Stimulated activated CD8-positive, alpha-beta memory T cell treated with anti-CD3 and anti-CD28 coated beads, Interleukin-4, amount 100 ng/mL, for 24 hours (primary cell): ENCODE measurements at places on chromosomes 16 and 17.

DNA sequence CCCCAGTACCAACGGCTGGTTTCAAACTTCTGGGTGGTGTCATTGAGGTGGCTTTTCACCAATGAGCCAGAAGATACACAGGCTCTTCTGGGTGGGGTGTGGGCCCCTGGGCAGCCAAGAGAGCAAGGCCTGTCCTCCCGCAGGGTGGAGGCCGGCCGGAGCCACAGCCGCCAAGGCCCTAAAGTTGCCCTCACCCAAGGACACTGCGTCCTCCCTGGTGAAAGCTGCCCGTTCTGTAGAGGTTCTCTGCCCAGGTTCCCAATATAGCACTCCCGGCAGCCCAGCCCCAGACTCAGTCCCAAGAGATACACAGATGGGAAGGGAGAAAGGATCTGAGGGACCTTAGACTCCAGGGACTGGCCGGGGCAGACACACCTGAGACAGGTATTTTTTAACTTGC is 10.7 kb upstream of the CACNG1 start:
- no peak for DNase-seq

DNA sequence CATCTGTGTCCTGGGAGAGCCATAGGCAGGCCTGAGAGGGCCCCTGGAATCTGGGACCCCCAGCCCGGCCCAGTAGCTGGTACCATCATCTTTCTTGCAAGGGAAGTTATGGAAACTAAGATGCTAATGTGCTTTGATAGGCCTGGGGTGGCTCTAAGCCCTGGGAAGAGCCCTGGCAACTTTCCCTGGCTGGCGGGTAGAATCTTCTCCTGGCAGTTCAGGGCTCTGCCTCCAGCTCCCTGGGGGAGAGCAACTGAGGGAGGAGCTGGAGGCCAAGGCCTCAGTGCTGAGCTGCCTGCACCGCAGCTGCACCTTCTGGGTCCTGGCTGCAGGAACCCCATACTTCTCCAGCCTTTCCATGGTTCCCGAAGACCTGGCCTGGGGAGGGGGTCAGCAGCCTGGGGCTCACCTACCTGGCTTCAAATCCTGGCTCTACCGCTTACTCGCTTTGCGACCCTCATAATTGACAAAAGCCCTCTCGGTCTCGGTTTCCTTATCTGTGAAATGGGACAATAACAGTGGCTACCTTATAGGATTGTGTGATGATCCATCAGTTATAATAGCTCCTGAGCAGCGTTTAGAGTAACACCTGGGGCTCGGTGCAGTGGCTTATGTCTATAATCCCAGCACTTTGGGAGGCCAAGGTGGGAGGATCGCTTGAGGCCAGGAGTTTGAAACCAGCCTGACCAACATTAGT is 333.7 kb downstream of the SEC14L1 start:
- DNase-seq, result no peak

DNA sequence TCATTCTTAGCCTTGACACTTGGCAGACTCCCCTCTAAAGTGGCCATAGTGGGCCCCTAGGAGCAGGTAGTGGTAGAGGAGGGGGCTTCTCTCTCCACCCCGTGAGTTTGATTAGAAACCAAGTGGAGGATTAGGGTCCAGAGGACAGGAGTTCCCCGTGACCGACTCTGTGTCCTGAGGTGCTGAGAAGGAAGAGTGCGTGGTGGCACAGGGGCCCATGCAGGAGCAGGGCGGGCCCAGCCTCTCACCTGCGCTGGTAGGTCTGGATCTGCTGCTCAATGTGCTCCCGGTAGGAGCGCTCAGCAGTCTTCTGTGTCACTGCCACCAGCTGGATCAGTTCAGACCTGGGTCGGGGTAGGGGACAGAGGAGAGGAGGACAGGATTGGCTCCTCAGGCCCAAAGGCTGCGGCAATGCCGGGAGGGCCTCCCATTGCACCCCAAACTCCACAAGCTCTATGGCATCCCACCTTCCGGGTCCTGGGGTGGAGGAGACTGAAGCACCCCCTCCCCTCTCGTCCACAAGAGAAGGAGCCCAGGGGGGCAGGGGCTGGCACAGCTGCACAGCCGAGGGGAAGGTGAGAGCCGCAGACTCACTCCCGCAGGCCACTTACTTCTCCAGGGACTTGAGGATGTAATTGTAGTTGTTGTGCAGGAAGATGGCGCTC is 6.2 kb downstream of the ZACN start:
- DNase-seq, result no peak

DNA sequence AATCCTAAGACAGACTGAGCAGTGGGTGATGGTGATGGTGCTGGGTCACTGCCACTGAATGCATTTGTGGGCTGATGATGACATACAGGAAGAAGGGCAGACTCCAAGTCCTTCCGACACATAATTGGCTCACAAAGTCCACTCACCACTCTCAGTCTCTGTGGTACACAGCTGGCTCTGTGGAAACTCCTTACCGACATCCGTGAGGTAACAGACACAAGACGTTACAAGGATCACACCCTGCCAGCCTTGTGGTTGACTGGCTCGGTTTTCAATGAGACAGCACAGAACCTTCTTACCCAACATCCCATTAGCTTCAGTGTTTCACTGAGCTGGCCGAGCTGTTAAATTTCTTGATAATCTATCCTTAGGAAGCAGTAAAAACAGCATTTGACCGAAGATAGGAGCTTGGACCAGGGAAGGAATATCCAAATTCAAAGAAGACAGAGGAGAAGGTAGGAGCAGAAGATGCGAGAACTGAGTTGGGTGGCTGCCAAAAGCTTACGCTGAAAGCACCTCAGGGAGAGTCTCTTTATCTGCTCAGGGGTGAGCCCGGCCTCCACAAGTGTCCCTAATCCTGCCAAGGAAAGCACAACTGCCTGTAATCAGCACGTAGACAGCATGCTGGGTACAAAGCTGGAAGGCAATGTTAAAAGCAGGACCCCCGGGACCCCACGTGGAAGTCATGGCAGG is 5.5 kb upstream of the MXRA7 start:
- peak; percentile 59 for DNase-seq

DNA sequence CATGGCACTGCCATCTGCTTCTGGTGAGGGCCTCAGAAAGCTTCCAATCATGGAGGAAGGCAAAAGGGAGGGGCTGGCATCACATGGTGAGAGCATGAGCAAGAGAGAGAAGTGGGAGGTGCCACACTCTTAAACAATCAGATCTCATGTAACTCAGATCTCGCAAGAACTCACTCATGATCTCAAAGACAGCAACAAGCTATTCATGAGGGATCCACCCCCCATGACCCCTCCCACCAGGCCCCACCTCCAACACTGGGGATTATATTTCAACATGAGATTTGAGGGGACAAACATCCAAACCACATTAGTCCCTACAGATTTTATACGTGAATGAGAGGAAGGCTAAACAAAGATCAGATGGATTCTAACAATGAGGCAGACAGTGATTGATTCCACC is 8.9 kb upstream of the TMEM132E start:
- no peak for DNase-seq

DNA sequence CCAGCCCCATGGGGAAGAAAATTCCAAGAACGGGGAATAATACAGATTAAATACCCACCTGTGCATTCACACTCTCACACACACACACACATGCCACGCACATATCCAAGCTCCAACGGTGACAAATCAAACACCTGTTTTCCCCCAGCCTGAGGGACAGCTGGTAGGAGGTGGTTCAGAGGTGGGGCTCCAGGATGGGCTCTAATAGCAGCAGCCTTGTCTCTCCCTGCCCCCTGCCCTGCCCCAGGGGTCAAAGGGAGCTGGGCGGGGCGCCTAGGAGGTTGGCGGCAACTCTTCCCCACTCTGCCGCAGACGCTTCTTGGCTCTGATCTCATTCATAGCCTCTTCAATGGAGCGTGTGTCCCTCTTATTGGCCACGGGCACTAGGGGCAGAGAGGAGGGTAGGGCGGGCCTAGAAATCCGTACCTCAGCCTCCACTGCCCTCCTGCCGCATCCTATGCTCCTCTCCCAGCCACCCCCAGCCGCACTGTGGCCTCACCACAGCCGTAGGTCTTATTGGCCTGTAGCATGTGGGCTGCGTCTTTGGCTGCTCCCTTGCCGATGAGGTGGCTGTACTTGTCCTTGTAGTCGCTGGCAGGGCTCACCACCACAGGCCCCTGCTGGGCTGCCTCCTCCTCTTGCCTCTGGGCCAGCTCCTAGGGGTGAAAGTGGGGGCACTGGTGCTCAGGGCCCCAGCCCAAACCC is 8.2 kb downstream of the SPAG7 start:
- no peak for DNase-seq

GRCh38 chr17:49454050-49454449 is 39.4 kb upstream of the PHB1 start:
- DNase-seq, result no peak

GRCh38 chr17:2034157-2034556 is 4.2 kb downstream of the DPH1 start:
- no peak for DNase-seq

DNA sequence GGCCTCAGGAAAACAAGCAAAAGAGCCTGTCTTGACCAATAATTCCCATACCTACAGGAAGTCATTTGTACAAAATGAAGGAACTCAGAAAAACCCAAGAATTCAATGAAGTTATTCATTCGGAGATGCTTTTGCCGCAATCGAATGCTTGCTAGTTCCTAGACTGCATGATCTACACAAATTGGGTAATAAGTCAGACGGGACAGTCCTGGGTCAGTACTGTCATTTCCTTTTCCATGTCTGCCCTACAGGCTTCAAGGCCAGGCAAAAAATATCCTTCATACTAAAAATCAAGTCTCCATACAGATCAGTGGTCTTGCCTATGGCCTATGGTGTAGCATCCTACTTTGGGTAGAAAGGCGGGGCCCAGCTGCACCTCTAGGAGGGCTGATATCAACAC is 71.4 kb downstream of the CFDP1 start:
- DNase-seq, result no peak

GRCh38 chr16:87278191-87279093 is 38.8 kb downstream of the C16orf95 start:
- peak; percentile 26 for DNase-seq
